NCI-H2171 treated with DMSO at 0.1 percent for 48 hours (cell line): ENCODE measurements at places on chromosomes 1 and 21.

DNA sequence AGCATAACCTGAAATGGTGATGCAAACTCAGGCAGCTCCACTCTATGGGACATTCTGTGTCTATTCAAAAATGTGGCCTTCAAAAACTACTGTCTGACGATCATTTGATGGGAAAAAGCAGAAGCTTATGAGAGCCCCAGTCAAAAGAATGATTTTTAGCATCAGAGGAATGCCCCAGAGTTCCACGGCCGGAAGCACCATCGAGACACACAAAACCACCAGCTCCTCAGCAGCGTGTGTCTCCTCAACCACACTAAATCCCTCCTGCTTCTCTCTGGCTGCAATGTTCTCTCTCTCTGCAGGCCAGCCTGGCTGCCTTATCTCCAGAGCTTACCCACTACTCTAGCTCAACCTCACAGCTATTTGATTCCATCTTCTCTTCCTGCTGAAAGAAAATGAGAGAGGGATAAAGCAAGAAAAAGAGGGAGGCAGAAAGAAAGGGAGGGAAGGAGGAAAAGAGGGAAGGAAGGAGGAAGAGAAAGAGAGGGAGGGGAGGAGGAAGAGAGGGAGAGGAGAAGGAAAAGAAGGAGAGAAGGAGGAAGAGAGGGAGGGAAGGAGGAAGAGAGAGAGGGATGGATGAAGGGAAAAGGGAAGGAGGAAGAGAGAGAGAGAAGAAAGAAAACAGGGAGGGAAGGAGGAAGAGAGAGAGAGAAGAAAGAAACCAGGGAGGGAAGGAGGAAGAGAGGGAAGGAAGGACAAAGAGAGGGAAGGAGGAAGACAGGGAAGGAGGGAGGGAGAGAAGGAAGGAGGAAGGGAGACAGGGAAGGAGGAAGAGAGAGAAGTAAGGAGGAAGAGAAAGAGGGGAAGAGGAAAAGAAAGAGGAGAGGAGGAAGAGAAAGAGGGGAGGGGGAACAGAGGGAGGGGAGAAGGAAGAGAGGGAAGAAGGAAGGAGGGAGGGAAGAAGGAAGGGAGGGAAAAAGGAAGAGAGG is 33.5 kb upstream of the LAPTM5 start:
- no peak for DNase-seq

- no peak for DNase-seq
Measured at GRCh38 chr21:17613242-17613676, 558 bp upstream of the BTG3 start.

- DNase-seq, result no peak
Measured at GRCh38 chr1:229896306-229896705, 170.7 kb upstream of the GALNT2 start.

GRCh38 chr1:237471377-237471776 is 419.3 kb downstream of the ZP4 start:
- no peak for DNase-seq

DNA sequence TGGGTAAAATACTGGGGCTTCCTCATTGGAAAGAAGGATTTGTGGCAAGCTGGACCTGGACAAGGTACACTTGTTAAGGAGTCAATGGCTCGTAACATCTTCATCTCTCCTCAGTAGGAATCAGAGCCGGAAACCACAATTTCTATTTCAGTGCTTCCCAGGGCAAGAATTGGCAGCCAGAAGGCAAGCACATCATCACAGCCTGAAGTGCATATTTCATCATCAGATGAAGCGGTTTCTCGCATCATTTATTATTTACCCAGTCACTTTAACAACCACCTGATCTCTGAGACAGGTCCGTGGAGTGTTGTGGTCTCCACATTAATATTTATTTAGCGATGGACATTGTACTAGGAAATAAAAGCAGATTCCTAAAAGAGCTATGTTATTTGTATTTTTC is 55.0 kb downstream of the KCNJ15 start:
- no peak for DNase-seq

GRCh38 chr1:107791348-107791747 is 173.6 kb downstream of the VAV3 start:
- DNase-seq, result no peak

- DNase-seq, result no peak
Measured at GRCh38 chr1:220957233-220957605, 78.0 kb downstream of the HLX start.

- DNase-seq, result peak; percentile 72
Measured at GRCh38 chr1:203288400-203288799, 16.9 kb upstream of the BTG2 start.

- DNase-seq, result no peak
Measured at GRCh38 chr1:70504176-70504820, 93.2 kb downstream of the CTH start.

- no peak for DNase-seq
Measured at GRCh38 chr1:150168960-150169601, 19.4 kb downstream of the PLEKHO1 start.

- no peak for DNase-seq
Measured at GRCh38 chr1:94863919-94864318, 43.8 kb downstream of the SLC44A3 start.

DNA sequence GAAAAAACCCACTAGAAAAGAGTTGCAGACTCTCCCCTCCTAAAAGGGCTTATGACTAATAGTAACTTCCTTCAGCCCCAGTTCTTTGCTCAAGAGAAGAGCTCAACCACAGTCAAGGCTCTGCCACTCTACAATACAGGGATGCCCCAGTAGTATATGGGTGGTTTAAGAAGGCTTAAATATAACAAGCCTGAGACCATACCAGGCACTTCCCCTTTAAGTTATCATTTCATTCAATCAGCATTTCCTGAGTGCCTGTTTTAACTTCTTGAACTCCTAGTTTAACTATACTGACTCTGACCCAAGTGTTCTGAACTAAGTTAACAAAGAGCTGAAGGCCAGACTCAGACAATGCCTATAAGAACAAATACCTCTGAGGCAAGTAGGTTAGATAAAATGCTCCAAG is 19.8 kb downstream of the PRPF38A start:
- no peak for DNase-seq

- no peak for DNase-seq
Measured at GRCh38 chr1:218464871-218465270, 119.7 kb downstream of the TGFB2 start.
